ENCODE measurements at places on chromosomes 11 and 22.

DNA sequence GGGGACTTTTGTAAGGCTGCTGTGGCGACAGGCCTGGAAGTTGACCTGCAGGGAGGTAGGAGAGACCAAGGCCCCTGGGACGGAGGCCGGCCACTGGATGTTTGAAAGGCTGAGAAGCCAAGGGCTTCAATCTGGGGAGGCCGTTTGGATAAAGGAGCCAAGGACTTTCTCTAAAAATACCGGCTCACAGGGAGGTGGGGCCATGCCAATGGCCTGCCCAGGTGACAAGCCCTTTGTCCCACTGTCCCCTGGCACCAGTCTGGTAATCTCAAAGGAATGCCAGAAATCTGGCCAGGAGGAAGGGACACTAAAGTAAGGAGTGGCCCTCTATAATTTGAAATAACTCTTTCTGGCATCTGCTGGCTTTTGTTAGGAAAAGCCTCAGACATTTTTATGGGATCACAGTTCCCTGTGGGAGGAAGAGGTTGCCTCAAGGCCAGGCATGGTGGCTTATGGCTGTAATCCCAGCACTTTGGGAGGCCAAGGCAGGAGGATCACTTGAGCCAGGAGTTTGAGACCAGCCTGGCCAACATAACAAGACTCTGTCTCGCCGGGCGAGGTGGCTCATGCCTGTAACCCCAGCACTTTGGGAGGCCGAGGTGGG lies 1.9 kb upstream of the CHKA start:
- no peak for DNase-seq

- no peak for DNase-seq
Measured at GRCh38 chr11:93396316-93396715, 65.8 kb downstream of the DEUP1 start.

- peak; percentile 52 for DNase-seq
Measured at GRCh38 chr11:67054836-67055523, 1.7 kb upstream of the RHOD start.

- DNase-seq: peak; percentile 34
Measured at GRCh38 chr11:45354976-45355705, 69.0 kb upstream of the SYT13 start.

GRCh38 chr11:47611348-47611794 lies 17.2 kb upstream of the C1QTNF4 start:
- no peak for DNase-seq

DNA sequence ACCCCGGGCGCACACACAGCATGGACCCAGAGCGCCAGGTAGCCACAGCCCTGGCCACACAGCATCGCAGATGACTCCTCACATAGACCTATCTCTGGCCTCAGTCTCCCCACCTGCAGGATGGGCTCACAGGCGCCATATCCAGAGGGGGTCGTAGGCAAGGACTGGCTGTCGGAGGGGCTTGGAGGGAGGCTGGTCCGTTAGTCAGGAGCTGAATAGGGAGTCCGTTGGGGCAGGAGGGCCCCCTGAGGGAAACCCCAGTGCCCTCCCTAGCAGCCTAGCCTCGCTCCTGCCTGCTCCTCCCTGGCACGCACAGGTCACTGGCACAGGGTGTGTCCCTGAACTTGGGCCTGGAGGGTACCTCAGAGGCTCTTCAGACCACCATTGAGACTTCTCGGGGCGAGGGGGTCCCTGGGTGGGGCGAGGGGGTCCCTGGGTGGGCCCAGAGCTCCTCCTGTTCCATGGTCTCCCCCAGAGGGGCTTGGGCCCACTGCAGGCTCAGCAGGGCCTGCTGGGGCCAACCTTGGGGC lies 2.0 kb downstream of the PLXNB2 start:
- DNase-seq: no peak

DNA sequence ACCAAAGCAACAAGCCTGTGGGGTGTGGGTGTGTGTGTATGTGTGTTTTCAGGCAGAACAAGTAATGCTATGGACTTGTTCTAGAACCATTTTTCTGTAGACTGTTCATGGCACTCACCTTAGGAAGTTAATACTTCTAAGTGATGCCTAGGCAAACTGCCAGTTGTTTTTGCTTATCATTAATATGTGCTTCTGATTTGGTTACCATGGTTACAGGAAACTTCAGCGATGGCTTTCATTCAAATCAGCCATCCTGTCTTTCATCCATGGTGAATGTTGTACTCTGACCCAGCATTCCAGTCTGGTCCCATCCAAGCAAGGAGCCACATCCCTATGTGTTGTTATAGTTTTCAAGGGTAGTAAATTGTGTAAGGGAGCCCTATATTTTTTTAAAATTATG lies 49.8 kb upstream of the ARHGAP20 start:
- no peak for DNase-seq

DNA sequence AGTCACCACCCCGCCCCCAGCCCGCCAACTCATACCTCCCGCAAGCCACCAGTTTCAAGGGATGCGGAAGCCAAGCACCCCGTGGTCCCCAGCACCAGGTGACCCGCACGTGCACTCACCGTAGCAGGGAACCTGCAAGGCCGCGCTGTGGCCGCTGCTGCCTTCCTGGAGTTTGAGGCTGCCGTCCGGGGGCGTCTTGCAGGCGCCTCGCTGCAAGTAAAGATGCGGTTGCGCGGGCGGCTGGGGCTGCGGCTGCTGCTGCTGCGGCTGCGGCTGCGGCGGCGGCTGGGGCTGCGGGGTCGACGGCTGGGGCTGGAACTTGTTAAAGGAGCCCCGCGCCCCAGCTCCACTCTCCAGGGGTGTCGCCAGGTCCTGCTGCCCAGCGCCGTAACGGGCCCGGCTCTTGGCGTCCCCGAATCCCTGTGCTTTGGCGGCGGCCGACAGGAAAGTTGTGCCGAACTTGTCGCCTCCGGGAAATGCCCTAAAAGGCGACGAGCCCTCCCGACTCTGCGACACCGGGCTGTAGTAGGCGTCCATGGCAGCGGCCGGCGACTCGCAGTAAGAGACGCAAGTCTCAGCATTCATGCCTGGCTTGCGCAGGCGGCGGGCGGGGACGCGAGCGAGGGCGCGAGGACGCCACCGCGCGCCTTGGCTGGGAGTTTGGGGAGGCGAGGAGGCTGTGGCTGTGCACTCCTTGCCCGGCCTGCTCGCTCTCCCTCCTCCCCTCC lies at the start of gene ALX4:
Gene ALX4 (minus strand): TSS at position 662 of the 728 bp plus-strand sequence. CDS start 77 bp downstream, at position 585.
- no peak for DNase-seq

DNA sequence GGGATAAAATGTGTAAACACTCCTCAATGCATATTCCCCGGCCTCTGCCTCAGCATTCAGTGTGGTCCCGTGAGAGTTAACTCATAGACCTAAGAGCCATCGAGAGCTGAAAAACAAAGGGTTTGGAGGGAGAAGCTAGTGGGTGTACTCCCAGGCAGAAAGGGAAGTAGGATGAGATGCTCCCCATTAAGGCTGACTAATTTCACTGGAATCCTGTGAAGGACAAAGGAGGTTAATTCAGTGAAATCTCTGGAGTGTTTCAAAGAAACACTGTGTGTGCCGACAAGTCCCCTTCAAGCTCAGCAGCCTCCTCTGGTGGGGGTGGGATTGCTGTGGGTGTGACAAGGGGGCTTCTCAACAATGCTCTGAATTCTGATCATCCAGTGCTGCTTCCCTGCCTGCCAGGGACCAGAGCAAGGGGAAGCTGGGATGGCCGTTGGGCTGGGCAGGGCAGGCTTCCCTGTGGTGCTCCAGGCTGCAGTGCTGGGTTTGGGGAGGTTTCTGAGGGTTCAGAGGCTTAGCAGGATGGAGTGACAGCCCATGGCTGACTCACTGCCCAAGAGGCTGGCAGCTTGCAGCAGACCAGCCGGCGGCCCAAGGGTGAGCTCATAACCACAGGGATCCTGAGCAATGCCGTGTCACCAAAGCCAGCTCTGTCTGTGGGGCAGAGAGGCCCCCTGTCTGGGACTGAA lies 61.4 kb upstream of the BMAL1 start:
- peak; percentile 99 for DNase-seq

GRCh38 chr22:19822301-19823117 lies 32.2 kb downstream of the GNB1L start:
- DNase-seq: no peak

GRCh38 chr11:67436459-67437081 lies 912 bp downstream of the PTPRCAP start:
- peak; percentile 83 for DNase-seq

- DNase-seq: no peak
Measured at GRCh38 chr22:31105282-31105929, 2.0 kb downstream of the SELENOM start.

DNA sequence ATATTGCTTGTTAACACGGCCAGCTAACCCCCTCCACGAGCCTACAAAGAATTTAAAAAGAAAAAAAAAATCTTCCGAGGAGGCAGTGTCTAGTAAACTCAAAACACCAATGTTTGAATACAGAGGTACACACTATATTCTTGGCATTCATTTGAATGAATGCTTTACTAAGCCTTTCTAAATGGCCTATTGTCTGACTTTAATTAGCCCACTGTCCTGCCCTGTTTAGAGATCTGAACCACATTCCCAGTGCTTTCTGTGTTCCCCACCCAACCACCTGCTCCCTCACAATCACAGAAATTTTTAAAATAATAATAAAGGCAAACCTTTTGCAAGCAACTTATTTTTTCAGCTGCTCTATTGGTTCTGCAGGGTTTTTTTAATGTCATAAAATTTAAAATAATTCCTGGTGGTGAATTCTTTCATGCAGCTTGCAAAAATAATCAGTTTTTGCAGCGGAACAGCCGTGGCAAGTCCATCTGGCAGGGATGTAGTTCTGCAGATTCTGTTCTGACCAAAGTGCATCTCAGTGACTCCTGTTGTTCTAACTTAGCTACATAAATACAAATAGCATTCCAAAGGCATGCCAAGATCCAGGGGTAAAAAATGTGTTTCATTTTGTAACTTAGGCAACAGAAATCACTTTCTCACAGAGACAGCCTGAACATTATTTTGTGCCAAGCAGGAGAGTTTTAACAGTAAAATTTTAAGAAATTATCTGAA lies 23.8 kb downstream of the POU2AF2 start:
- DNase-seq: peak; percentile 64

- no peak for DNase-seq
Measured at GRCh38 chr11:2718817-2719438, 19.1 kb upstream of the KCNQ1OT1 start.

DNA sequence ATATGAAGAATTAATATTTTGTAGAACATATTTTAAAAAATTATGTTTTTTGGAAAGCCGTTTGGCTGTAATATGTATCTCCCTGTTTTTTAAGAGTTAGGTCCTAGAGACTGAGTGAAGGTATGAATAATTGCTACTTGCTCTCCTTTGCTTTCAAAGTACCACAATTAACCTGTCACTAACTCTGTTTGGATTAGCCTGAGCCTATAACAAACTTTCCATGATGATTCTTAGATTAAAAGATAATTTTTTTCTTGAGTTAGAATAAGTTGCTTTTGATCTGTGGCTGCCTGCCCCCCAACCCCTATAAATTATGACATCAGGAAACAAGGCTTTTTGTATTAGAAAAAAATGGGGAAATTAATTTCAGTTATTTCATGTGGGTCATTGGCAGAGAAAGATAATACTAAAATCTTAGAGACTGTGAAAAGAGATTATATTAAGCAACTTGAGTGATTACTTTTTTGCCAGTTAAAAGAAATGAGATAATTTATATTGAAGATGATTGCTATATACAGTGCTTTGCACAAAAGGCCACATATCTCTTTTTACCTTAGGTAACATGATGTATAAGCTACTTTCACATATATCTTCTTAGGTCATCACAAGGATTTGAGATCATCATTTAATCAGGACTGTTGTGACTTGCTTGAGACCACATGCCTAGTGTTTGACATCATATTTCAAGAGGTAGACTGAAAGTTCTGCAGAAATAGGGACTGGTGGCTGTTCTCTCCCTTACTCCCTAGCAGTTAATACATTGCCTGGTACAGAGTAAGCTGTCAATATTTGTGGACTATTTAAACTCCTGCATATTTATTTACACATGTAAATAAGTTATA lies 9.6 kb downstream of the MTMR3 start:
- no peak for DNase-seq

GRCh38 chr11:118620529-118621070 lies 13.2 kb downstream of the PHLDB1 start:
- no peak for DNase-seq

Measured in LHCN-M2 (cell line).